Stimulated activated CD4-positive, alpha-beta T cell treated with anti-CD3 and anti-CD28 coated beads, TNF-alpha, amount 100 ng/mL, for 24 hours (primary cell): ENCODE measurements at places on chromosomes 11 and 22.

GRCh38 chr22:23057331-23057730 lies 13.0 kb upstream of the GNAZ start:
- DNase-seq: no peak

DNA sequence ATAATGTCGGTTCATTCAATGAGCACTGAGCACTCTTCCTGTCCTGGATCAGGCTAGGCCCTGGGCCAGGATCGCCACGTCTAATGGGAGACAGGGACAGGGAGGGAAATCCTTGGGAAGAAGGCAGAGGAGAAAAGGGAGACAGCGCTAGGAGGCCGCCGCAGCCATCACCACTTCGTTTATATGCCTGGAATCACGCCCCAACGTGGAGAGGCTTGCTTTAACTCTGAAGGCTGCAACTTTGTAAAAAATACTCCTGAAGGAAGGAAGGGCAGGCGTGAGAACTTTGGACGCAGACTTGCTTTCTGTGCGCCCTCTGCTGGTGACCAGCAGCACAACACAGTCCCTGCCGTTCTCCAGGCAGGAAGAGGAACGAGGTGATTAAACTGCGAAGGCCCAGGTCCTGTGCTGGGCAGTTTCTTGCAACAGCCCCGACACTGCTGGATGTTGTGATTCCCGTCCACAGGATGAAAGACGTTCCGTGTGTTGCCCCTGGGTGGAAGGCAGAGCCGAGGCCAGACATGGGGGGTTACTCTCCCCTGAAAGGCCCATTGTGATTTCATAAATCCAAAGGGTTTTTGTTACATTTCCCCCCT lies 22.1 kb downstream of the RIBC2 start:
- peak; percentile 75 for DNase-seq

GRCh38 chr11:37449146-37449545 lies 851.1 kb upstream of the RAG2 start:
- DNase-seq: no peak

DNA sequence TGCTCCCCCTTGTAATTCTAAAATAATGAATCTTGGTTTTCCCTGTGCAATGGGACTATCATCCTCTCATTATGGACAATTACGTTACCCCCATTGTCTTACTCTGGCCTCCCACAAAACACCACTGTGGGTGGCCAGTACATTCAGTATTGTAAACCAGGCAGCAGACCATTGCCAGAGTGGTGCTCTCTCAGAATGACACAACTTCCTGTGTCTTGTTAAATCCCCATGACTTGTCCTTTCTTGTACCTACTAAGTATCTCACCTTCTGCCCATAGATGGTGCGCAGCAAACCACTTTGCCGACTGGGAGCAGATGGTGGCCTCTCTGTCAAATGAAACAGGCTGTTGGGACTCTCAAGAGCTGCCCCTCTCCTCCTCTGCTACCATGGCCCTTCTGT lies 287.1 kb upstream of the RAG2 start:
- DNase-seq: no peak

DNA sequence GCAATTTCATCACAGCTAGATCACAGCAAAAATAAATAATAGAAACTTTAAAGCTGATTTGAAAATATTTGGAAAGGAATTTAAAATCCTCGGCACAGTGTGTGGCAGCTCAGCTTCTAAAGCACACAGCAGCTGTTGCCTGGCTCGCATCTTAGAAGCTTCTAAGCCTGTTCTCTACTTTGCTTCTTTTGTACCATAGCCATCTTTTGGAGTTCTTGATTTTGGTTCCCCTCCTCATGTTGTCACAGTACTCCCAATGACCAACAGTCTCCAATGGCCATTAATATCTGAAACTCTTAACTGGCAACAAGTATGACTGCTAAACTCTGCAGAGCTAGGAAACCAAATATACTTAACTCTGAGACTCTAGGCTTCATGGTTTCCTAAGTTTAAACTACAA lies 28.8 kb downstream of the CHKA start:
- DNase-seq: no peak

DNA sequence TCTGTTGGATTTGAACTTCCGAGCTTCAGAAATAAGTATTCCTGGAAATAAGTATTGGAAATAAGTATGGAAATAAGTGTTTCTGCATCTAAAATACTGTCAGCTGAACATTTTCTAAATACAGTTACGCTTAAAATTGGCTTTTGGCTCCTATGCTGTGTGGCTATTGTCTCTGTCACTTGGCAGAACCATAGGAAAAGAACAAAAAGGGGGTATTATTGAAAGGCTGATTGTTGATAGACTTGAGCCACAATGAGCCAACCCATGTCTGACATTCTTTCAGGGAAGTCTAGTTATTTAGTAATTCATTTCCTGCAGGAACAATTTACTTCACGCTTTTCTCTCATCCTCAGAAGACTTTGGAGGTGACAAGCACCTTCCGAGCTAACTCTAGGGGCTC lies 32.5 kb upstream of the LARGE1 start:
- DNase-seq: no peak

DNA sequence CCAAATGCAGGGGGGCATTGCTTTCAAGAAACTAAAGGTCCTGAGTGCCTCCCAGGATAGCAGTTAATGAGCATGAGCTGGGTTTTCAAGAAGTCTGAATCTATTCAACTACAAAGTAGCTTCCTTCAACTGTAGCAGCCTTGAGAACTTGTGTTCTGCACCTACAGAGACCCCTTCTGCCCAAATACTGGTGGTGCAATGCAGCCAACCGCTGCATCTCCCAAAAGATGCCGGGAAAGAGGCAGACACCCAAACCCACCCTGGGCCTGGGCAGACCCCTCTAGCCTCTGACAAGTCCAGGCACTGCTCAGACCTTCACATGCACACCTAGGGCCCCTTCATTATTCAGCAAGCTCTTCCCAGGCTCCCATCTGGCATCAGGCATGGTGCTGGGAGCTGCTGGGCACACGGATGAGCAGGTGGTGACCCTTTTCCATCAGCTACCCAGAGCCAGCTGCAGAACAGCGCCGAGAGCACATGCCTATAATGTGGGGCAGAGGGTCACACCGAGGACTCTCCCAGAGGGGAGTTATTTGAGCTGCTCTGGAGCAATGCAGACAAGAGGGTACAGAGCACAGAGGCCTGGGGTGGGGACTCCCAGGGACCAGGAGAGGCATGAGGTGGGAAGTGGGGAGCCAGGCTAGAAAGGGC lies 44.9 kb upstream of the ETS1 start:
- DNase-seq: no peak

DNA sequence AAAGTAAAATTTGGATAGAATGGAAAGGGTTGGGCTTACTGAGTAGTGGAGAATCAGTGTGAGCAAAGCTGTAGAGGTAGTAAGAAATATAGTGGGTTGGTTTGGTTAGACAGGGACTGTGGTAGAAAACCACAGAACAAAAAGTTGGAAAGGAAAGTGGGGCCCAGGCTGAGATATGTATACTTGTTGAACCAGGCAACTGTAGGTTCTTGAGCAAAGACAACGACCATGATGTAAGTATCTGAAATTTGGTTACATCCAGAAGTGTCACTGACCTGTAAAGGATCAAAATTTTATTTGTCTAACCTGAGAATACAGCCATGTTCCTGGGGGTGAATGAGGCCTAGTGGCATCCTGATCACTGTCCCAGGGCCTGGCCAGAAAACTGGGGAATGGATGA lies 114.1 kb downstream of the STIM1 start:
- no peak for DNase-seq

DNA sequence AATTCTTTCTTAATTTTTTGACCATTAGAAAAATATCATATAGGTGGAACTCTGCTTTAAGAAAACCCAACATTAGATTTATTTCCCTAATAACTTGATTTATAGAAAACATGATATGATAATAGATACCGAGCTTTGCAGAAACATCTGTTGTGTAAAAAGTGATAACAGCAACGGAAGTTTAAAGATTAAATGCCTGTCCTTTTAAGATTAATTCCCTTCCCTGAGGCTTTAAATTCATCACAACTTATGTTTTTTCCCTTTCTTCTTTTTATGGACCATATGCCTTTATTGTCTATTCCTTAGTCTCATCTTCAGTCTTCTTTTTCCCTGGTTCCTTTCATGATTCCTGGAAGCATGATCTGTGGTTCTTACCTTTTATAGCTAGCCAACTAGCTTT lies 1.9 kb downstream of the USP47 start:
- no peak for DNase-seq

DNA sequence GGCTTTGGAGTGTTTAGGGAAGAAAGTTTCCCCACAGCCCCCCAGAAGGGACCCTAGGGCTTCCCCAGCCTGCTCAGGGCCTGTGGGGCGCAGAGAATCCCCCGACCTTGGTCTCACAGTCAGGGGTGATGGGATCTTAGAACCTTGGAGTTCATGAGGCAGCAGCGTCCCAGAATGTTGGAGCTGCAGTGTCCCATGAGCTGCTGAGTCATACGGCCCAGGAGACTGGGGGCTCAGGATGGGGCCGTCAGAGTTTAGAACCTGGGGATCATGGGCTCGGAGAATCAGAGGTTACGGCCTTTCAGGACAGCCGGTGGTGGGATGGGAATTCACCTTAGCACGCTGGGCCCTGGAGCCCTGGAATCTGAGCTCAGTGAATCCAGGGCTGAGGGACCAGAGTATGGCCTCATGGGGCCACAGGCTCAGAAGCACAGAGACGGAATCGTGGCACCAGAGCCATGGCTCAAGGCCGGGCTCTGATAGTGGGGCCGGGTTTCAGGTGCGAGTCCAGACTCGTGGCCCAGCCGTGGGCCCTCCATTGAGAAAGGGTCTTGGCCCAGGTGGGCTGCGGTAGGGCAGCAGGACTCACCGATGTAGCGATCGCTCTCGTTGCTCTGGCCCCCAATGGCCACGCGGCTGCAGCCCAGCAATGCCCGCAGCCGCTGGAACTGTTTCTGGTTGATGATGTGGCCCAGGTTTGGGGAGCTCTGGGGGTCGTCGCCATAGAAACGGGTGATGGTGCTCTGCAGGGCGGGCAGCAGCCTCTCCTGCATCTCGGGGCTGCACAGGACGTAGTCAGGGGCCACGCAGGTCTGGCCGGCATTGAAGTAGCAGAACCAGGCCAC lies 9.5 kb downstream of the ALDH3B2 start:
- no peak for DNase-seq

- no peak for DNase-seq
Measured at GRCh38 chr11:1810761-1811160, 24.0 kb upstream of the SYT8 start.

DNA sequence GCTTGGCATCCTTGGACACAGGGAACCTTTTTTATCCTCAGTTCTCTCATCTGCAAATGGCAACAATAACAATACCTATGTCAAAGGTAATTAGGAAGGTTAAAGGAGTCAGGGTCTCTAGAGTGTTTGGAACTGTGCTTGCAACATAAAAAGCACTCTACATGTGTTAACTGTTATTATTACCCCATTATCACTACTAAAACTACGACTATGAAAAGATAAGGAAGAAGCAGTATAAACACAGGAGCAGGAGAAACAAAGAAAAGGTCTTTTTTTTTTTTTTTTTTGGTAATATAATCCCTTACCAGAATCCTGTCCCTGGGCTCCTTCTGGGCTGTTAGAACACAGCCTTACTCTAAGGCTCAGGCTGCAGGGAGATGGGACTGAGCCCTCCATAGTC lies 348.2 kb downstream of the CADM1 start:
- no peak for DNase-seq
